ENCODE measurements at places on chromosomes 2 and 18.
A peak's percentile ranks its signal among the peaks of the same experiment; 100 is the strongest.

DNA sequence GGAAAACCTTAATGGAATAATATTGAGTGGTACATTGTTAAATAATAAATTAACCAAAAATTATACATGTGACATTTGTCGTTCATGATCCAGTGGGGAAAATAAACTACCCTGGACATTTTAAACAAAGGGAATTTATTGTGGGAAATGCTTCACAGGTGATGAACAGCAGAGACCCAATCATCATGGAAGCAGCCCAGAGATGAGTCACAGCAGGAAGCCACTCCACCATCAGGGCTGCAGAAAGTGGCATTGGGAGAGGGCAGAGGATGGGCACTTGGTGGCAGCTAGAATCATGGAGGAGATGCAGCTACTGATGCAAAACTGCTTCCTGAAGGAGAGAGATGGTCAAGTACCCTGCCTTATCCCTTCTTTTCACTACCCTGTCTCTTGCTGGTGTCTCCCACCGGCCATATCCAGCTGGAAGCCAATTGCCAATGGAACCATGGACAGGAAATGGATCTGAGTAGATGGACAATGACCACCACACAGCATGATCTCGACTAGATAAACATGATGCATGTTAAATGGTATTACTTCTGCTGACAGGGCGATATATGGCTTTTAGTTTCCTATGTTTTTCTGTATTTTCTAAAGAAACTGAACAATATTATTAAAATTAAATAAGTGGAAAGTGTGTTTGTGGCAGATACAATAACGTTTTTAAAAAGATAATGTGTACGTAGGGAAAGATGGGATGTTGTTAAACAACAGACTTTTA, 139.8 kb downstream of the RPIA start:
- DNase-seq, result no peak

DNA sequence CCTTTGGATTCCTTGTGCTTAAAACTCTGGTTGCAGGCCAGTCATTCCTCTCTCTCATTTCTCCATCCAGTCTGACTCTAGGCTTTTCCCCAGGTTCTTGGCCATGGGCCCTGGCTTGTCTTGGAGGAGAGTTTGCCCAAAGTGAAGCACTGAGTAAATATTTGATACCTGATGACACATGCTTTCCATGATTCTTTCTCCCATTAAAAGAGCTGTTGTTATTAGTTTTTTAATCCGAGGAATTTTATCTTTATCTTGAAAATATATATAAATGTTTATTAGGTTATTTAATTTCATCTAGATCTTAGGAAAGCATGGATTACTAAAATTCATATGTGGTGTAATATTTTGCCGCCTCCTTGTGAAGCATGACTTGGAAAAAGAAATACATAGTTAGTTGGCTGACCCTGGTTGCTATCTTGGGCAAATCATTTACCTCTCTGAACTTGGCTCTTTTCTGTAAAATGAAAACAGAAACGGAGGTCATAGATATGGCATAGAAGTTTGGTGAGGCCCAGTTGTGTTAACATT, 650.1 kb downstream of the SLC4A3 start:
- DNase-seq, result peak; percentile 69

- DNase-seq, result no peak
These were observed 50.1 kb upstream of the IGFBP5 start for GRCh38 chr2:216745453-216745852.

DNA sequence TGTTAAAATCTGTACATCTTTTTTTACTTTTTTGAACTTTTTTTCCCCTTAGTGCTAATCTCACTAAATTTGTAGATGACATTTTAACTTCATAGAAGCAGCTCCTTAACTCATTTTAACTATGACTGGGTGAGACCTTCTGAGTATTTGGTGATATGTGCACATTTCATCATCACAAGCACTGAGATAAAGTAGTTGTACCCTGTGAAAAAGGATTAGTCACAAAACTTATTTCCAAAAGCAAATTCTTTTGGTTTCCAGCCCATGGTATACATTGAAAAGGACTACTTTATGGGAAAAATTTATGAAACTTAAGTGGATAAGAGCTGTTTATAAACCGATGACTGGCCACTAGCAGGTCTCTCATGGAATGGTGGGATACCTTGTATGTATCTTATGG, 581.5 kb downstream of the PLCL1 start:
- no peak for DNase-seq

DNA sequence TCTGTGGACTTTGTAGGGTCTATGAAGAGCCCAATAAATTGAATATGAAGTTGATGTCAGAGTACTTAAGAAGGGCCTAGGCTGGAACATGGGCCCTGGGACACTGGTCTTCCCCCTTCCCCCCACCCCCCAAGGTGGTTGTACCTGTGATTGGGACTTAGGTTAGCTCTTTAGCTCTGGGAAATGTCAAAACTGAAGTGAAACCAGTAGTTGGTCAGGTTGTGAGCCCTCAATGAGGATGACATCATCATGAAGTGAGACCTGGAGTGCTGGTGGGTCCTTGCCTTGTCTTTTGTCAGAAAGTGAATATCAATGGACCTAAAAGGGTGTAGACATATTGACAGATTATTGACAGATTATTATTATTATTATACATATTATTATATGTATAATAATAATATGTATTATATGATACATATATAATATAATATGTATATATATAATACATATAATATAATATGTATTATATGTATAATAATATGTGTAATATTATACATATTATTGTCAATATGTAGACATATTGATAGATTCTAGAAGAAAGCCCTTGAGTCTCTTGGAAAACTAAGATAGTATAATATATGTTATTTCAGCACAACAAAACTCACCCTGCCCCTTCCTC, 5.4 kb downstream of the MARS2 start:
- no peak for DNase-seq

- DNase-seq, result no peak
These were observed 78.0 kb upstream of the HNMT start for GRCh38 chr2:137886083-137886831.

- no peak for DNase-seq
These were observed 229.6 kb upstream of the SYT4 start for GRCh38 chr18:43506935-43507334.

DNA sequence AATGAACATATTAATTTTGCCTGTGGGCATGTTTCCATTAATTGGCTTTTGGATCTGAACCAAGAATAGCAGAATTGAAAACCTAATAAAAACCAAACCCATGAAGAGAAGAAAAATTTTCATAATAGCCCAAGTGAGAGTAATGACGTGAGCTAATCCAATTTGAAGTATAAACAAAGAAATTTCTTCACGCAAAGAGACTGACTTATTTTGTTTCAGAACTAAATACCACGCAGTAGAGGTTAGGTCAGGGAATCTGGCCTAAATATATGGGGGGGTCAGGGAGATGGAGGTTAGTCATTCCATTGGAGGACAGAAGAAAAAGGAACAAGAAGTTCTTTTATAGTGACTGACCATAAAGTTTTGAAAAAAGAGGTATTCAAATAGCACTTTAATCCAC, 94.1 kb upstream of the CYP1B1 start:
- no peak for DNase-seq

GRCh38 chr2:30981096-30981495, 157.1 kb downstream of the GALNT14 start:
- no peak for DNase-seq

DNA sequence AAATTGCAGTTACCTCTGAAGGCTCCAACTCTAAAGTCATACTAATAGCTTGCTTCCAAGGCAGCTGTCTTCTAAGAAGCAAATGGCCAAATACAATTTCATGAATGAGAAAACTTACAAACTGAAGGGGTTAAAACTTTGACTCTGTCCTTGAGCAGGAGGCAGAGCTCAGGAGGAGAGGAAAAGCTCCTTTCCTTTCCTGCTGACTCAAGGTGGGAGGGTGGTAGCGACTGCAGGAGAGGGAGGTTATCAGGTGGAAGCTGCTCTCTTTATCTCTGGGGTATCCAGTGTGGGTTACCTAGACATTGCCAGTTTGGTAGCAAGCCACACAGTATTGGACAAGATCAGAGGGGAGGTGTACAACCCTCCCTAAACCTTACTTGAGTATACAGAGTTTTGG, 2.7 kb upstream of the EFEMP1 start:
- no peak for DNase-seq

GRCh38 chr2:41928526-41928925, 119.3 kb upstream of the PKDCC start:
- DNase-seq, result no peak

DNA sequence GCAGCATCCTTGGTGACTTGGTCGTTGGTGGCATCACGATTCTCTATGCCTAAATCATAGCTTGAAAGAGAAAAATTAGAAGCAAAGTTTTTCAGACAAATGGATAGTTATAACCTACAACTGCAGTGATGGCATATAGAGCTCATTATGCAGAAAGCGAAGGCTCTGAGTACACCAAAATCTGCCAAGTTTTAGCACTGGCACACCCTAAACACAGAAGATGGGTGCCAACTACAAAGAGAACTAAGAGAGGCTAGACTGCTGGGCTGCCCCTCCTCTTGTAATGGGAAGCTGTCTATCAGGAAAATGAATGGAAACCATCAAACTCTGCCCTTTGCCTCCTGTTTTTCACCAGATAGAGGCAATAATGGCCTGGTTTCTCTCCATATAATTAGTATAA, 6.3 kb downstream of the IDH1 start:
- DNase-seq, result no peak

DNA sequence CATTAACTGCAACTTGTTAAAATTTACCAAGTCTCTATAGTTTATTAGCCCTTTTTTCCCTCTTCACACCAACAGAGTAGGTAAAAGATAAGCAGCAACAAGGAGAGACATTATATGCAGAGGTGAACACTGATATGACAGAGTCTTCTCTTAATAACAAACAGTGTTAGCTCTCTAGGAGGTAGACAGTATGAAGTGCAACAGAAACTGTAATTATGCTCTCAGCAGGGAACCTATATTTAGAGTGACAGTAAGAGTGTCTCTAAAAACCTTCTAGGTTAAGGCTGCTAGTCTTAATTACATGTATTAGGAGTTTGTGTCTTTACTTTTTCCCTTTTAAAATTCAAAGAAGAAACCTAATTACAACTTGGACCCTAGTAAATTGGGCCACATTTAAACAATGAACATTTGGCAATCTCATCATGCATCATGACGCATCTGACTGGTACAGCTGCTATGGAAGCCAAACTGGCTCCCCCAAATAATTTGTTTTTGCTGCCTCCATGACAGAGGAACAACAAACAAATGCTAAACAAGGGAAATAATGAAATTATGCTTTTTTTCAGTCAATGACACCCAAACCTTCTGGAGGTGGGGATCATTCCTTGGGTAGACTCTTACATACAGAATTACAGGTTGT, 69.9 kb upstream of the MMADHC start:
- no peak for DNase-seq

DNA sequence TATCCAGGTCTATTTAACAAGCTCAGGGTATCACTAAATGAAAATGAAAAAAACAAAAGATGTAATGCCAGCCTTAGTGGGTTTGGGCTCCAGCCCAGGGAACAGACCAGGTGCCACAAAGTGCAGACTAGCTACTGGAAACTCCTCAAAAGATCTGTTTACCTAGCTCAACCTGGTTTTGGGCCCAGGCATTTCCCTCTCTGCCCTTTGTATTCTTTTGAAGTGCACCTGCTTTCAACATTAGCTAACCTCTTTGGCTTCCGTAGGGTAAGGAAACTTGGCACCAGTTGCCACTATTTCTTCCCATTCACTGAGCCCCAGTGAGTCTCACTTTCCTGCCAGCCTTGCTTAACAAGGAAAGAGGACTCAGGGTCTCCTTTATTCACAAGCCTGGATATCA, 123.6 kb upstream of the CDCA7 start:
- DNase-seq, result no peak

DNA sequence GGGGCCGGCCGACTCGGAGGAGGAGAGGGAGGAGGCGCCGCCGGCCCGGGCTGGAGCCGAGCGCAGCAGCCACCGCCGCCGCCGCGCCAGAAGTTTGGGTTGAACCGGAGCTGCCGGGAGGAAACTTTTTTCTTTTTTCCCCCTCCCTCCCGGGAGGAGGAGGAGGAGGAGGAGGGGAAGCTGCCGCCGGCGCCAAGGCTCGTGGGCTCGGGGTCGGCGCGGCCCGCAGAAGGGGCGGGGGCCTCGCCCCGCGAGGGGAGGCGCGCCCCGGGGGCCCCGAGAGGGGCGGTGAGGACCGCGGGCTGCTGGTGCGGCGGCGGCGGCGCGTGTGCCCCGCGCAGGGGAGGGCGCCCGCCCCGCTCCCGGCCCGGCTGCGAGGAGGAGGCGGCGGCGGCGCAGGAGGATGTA, 316 bp downstream of the CRIM1 start:
- DNase-seq, result no peak

DNA sequence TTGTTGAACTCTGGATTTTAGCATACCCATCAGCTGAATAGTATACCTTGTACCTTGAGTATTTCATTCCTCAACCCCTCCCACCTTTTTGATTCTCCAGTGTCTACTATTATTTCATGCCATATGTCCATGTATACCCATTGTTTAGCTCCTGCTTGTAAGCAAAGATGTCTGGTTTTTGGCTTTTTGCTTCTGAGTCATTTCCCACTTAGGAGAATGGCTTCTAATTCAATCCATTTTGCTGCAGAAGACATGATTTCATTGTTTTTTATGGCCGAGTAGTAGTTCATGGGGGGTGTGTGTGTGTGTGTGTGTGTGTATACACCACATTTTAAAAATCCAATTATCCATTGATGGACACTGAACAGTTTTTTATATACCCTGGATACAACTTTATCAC, 24.3 kb upstream of the MOCOS start:
- DNase-seq, result no peak

- no peak for DNase-seq
These were observed 90.6 kb upstream of the TAF1B start for GRCh38 chr2:9752441-9753275.

DNA sequence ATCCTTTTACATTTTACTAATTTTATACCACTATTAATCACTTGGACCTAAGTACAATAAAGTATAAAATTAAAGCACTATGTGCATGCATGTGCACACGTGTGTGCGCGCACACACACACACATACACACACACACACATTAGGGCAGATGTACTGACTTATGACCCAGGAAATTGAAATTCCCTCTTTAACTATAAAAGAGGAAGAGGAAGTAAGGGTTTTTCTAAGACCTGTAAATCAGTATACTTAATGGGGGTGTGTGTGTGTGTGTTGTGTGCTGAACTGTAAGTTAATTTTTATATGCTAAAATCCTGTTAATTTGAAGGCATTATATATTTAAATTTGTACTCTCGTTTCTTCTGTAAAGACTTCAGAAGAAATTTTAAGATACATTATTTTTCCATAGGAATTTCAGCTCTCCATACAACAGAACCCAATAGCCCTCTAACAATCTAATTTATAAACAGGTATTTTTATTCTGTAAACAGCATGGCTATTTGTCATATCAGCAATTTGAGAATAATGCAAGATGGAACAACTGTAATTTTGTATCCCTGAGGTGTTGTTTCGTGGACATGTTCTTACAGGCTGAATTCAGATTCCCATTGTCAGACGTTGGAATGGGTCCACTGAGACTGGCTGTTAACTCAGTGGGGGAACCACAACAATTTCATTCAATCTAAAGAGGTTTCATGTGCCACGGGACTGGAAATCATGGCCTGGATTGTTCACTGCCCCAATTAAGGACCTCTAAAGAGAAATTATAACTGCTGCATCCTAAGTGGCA, 90.9 kb downstream of the PLA2R1 start:
- no peak for DNase-seq
